Nephron progenitor cell (in vitro differentiated cells): ENCODE measurements at places on chromosomes 6 and 20.

- DNase-seq = no peak
Observed at GRCh38 chr20:58366866-58367265, 22.2 kb upstream of the VAPB start.

DNA sequence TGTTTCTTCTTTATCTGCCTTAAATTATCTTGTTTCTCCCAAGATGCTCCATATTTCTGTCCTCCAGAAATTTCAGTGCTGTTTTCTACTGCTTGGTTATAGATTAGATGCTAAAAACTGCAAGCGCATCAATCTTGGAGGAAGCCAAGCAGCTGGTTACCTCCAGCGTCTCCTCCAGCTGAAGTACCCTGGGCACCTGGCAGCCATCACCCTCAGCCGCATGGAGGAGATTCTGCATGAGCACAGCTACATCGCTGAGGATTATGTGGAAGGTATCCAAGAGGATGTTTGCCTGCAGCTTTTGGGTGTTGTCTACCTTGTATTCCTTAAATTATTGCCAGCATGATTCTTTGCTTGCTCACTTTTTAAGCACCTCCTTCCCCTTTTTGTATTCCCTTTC, 3.8 kb downstream of the ACTR5 start:
- no peak for DNase-seq

DNA sequence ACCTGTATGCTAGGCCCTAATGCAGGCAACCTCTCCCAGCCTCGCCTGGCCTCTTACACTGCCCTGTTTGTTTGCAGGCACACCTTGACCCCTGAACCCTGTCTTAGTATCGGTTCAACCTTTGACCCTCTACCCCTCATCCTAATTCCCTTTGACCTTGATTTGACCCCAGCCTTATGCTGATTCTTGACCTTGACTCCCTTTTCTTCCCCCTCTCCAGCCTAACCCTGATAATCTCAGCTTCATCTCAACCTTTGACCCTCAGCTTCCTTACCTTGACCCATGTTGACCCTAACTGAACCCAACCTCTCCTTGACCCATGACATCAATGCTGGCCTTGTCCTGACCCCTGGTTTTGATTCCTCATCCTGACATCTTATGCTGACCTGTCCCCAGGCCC, 33.8 kb downstream of the UQCC2 start:
- DNase-seq = no peak

DNA sequence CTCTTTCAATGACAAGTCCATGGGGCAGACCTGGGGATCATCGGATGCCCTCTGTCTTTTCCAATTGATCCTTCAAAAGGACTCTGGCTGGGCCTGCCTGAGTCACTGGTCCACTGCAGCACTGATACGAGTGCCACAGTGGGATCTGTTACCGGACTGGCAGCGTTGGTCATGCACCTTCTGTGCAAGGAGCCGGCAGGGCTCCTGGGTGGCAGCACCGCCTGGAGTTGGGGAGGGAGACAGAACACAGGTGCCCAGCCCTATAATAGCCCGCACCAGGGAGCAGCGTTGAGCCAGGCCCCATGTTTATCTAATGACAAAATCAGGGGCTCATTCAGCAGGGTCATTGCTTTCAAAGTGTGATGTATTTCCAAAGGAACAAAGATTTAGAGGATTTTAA, 64.2 kb upstream of the NXT1 start:
- DNase-seq = no peak
